CD4-positive, alpha-beta T cell treated with Interferon alpha-2 for 1 hour (primary cell): ENCODE measurements at places on chromosomes 1 and 21.

- DNase-seq: no peak
Observed at GRCh38 chr1:173044656-173045055, 6.1 kb downstream of the TNFSF18 start.

- no peak for DNase-seq
Observed at GRCh38 chr1:57403201-57403600, 20.7 kb downstream of the DAB1 start.

- DNase-seq: no peak
Observed at GRCh38 chr1:236502579-236502971, 21.2 kb upstream of the LGALS8 start.

DNA sequence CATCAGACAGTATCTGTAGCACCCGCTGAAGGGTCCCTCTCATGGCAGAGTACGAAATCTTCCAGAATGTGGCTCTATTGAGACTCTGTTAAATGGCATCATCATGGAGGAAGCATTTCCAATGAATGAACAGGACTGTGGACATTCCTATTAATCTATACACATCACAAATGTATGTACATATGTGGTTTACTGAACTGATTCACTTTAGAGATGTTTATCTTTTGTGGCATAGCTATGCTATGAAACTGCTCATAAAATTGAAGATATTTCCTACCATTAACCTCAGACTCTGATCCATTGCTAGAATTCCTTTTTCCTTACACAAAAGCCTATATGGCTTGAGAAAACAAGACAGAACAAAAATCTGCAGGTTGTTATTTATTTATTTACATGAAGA is 259.6 kb upstream of the RRP15 start:
- DNase-seq: no peak
